Stimulated activated naive CD4-positive, alpha-beta T cell treated with Interleukin-2 at 50 U/mL for 16 hours (primary cell): ENCODE measurements at places on chromosomes 2 and 18.
A peak's percentile ranks its signal among the peaks of the same experiment; 100 is the strongest.

DNA sequence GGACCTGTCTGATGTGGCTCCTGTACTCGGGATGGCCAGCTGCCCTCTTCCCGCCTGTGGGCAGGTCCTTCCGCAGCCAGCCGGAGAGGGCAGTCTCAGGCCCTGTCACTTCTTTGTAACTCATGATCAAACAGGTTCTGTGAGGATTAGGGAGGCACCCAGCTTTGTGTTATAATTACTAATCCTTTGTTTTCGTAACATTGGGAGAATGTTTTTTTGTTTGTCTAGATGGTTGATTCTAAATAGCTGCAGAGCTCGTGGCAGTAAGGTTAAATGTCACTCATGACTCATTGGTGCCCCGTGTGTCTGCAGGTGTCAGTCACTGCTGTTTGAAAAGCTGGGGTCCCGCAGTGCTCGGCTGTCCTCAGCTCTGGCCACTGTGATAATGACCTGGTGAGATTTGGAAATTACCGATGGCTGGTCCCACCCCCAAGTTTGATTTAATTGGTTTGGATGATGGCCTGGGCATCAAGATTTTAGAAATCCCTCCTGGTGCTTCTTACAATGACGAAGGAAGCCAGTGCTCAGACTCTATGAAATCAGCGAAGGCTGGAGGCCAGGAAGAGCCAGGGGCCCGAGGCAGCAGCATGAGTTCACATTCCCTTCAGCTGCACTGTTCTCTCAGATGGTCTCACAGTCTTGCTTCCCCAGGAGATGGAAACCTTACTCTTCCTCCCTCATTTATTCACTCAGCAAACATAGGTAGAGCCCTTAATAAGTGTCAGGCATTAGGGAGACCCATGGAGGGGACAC is 172.8 kb downstream of the VAPA start:
- DNase-seq, result no peak

DNA sequence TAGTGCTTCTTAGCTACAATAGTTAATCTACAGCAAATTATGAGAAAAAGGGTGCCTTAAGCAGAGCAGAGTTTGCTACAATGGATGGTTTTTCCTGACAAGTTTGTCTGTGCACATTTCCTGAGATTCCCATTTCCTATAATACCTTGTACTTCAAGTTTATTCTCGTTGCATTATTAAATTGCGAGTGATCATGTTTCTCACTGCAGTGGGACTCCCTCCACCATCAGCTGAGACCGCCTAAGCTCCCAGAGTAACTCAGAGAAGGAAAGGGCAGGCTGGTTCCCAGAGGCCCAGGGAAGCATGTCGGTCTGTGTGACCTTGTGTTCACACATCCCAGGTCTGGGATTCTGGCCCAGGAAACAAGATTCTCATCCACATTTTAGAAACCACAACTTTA is 162.1 kb downstream of the ARL4C start:
- DNase-seq, result no peak

- no peak for DNase-seq
Observed at GRCh38 chr2:230423851-230424458, 8.0 kb downstream of the SP100 start.

- no peak for DNase-seq
Observed at GRCh38 chr2:126748188-126748760, 92.3 kb downstream of the GYPC start.

- DNase-seq, result no peak
Observed at GRCh38 chr2:63984606-63985359, 34.4 kb downstream of the VPS54 start.

DNA sequence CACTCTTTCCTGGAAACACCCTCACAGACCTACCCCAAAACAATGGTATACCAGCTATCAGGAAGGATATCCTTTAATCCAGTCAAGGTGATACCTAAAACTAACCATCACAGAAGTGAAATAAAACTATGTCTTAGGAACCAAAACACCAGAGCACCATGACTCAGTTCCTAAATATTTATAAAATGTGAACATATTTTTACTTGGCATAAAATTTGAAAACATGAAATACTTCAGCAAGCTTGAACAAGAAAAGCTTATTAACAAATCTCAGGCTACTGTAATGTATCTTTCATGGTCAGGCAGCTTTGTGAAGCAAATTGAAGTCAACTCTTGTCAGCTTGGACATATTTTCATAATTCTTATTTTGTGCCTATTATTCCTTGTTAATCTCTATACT is 440.8 kb upstream of the CDH20 start:
- no peak for DNase-seq

GRCh38 chr2:241514986-241515737 is 6.8 kb upstream of the STK25 start:
- no peak for DNase-seq

DNA sequence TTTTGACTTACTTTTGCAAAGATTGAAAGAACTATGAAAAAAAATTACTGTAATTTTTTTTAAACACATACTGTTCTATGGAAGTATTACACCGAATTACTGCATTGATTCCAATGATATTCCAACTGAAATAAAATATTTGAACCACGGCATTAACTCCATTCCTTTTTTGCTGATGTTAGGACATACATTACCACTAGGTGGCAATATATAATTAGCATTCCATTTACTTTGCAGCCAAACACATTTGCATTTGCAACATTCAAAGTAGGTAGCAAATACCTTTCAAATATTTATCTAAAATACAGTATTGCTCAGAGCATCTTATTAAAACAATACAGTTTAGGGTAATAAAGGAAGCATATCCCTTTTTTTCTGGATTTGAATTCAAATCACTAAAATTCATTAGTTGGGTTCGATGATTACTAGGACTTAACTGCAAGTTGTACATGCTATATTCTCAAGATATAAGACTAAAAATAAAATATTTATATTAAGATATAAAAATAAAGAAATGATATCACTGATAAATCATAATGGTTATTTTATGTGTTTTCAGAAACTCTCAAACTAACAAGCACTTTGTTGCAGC is 31.3 kb downstream of the LANCL1 start:
- DNase-seq, result no peak

- DNase-seq, result no peak
Observed at GRCh38 chr18:23498117-23498516, 5.2 kb upstream of the RMC1 start.

DNA sequence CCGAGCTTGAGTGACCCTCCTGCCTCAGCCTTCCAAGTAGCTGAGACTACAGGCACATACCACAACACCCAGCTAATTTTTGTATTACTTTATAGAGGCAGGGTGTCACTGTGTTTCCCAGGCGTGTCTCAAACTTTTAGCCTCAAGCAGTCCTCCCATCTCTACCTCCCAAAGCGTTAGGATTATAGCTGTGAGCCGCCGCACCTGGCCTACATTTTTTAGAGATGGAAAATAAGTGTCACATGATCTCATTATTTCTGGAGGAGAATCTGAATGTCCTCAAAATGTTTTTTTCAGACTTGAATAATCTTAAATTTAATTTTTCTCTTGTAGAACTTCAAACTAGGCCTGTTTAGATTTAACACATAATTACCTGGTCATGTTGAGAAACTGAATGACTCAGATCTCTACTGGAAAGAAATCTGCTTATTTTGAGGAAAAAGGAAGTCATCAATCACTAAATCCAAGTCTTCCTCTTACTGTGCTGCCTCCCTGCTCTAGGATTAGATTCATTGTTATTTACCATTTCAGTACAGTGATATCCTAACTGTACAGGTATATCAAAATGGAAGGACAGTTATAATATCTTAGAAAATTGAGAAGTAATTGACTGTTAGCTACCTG is 92.4 kb downstream of the COX7A2L start:
- no peak for DNase-seq

GRCh38 chr2:238615187-238615586 is 188.5 kb downstream of the ASB1 start:
- DNase-seq, result no peak

- DNase-seq, result no peak
Observed at GRCh38 chr18:45073556-45073955, 392.9 kb downstream of the SETBP1 start.

- no peak for DNase-seq
Observed at GRCh38 chr2:221484761-221485502, 87.2 kb downstream of the EPHA4 start.

DNA sequence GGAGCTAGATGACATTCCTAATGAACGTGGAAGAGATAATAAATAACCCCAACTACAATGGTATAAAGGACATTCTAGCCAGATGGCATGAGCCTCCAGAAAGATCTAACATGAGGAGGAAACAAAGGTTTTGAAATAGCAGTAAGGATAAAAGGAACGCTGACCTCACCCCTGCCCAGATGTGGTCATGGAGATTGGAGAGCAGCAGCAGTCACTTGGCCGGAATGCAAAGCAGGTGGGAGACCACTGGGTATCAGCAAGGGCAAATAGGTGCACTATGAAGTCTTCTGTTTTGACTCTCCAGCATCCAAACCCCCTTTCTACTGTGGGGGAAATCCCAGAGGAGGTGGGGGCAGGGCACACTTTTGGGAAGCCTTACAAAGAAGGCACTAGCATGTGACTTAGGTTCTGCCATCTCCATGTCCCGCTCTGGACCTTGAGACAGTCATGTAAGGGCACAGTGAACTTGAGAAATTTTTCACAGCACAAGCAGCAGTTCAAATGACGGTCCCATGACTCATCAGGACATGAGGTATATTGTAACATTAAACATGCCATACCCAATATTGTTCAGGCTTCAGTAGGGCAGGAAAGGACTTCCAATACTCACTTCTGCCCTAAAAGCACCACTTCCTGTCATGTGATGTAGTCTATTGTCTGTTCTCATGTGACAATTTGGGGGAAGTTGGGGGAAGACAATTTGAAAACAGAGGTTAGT is 55.2 kb downstream of the METTL4 start:
- no peak for DNase-seq

DNA sequence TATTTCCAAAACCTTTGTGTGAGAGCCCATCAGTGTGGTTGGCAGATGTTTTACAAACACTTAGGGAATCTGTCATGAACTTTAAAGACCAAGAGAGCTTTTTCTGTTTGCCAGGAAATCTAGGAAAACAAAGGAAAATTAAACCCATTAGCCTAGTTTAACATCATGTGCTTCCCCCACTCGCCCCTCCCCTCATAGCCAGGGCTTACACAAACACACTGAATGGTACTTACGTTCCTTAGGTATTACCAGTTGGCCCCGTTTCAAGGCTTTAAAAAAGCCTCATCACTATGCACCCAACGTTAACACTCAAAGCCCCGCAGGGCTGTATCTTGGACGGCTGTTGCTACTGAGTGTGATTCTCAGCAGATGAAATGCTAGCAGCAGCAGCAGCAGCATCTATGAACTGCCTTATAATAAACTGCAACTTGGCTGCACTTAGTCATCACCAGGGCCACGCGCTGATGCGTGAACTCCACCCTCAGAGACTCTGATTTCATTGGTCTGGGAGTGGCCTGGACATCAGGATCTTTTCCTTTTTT is 20.1 kb upstream of the TTC39C start:
- peak; percentile 25 for DNase-seq

DNA sequence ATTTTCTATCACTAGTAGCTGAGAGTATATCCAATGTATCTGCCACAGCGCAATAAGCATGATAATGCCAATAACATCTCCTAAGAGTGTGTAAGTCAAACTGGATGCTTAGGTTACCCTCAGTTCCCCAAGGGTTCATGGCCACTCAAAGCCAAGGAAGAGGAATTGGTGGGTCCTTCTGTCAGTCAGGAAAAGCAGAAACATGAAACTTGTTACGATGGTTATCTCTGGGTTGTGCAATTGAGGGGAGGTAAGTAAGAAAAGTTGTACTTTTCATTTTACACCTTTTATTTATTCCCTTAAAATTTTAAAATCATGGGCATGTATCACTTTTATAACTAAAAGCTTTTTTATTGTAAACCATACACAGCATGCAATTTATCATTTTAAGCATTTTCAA is 10.1 kb upstream of the GAD1 start:
- DNase-seq, result no peak

GRCh38 chr2:48607307-48608014 is 10.2 kb upstream of the GTF2A1L start:
- no peak for DNase-seq

DNA sequence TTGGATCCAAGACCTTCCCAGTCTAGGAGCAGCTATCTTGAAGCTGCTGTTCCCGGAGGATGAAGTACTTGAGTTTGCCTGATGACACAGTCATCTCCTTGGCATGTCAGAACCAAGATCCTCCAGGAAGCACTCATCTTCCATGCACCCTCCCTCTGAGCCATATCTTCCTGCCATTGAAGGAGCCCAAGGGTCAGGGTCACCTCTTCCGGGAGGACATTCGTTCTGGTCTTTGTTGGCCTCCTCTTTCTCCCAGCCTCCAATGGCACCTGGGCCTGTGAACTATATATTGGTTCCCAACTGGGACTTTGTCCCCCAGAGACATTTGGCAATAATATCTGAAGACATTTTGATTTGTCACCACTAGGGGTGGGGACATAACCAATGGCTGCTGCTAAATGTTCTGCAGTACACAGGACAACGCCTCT is 4.2 kb upstream of the MYO7B start:
- no peak for DNase-seq

DNA sequence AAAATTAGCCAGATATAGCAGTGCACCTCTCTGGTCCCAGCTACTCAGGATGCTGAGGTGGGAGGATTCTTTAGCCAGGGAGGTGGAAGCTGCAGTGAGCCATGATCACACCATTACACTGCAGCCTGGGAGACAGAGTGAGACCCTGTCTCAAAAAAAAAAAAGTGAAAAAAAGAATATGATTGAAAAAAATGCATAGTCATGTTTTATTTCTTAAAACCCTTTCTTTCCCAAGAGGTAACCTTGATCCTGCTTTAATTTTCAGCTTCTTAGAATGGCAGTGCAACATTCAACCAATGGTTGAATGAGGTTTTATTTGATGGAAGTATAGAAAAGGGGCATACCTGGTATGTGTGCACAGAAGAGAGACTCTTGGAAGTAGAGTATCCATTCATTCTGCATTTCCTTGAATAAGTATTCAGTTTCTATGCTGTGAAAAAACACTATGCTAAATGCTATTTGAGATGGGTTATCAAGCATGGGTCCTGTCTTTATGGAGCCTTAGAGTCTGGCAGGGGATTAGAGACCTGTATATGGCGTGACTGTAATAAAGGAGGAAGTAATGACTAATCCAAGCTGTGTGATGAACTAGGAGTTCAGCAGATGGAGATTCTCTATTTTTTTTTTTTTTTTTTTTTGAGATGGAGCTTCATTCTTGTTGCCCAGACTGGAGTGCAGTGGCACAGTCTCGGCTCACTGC is 146.3 kb downstream of the WDSUB1 start:
- no peak for DNase-seq

GRCh38 chr2:88615822-88616221 is 11.4 kb downstream of the EIF2AK3 start:
- DNase-seq, result no peak

- no peak for DNase-seq
Observed at GRCh38 chr2:15729709-15730544, 138.3 kb downstream of the DDX1 start.

GRCh38 chr2:232487385-232488096 is at the start of gene ECEL1:
Gene ECEL1 (minus strand): TSS chr2:232487834. CDS start chr2:232486653, 1,181 bp downstream.
- no peak for DNase-seq

- DNase-seq, result no peak
Observed at GRCh38 chr18:11368020-11368419, 218.7 kb upstream of the PIEZO2 start.
